ENCODE measurements at places on chromosomes 2 and 18.

DNA sequence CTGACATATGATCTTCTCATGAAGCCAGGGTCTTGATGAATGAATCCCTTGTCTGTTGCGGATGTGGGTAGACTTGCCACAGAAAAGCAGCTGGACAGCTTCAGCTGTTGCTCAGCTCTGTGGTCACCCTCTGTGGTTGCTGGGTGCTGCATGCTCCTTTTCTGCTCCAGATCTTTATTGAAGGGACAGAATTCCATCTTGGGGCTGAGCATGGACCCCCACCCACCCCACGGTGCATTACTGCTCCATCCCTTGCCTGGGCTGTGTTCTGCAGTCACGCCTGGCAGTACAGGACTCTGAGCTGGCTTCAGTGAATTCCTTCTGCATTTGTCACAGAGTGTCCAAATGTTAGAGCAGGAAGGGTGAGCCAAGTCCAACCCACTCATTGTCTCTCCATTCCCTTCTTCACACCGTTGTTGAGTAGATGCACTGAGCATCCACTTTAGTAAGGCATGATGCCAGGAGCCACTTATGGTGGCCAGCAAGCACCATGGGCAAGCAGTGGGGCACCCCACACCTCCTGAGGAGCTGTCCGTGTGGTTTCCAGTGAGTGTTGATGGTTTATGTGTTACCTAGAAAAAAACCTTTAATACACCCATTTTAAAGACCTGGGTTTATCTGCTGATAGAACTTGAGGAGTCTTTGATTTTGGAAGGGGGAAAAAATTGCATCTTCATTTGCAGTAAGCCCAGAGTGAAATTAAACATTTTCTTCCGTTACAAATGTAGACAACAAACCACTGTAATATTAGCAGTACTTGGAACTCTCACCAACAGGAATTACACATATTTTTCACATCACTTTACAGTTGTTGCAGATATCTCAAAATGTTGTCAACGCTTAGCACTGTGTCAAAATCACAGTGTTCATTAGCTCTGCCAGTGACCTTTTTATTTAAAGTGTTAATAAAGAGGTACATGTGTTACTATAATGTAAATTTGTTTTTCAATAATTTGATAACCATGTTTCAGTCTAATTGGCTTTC, 14.7 kb upstream of the ITGB6 start:
- no peak for DNase-seq

DNA sequence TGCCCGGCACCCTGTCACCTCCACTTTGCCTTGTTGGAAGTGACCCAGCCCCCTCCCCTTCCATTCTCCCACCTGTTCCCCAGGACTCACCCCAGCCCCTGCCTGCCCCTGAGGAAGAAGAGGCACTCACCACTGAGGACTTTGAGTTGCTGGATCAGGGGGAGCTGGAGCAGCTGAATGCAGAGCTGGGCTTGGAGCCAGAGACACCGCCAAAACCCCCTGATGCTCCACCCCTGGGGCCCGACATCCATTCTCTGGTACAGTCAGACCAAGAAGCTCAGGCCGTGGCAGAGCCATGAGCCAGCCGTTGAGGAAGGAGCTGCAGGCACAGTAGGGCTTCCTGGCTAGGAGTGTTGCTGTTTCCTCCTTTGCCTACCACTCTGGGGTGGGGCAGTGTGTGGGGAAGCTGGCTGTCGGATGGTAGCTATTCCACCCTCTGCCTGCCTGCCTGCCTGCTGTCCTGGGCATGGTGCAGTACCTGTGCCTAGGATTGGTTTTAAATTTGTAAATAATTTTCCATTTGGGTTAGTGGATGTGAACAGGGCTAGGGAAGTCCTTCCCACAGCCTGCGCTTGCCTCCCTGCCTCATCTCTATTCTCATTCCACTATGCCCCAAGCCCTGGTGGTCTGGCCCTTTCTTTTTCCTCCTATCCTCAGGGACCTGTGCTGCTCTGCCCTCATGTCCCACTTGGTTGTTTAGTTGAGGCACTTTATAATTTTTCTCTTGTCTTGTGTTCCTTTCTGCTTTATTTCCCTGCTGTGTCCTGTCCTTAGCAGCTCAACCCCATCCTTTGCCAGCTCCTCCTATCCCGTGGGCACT, 4.5 kb downstream of the RETREG2 start:
- no peak for DNase-seq

DNA sequence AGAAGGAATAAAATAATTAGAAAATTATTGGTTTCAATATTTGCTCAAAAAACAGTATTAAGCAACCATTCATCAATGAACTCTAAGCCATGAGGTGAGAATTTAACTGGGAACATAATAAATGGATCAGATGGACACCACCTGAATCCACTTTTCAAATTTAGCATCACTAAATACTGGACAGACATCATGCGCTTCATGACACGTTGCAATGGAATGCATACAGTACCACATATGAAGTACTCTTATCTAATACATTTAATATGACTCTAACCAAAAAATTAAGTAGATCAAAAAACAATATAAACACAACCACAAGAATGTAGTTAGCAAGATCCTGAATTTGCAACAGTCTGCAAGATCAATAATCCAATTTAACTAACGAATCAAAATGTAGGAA, 76.6 kb downstream of the COBLL1 start:
- DNase-seq = no peak

DNA sequence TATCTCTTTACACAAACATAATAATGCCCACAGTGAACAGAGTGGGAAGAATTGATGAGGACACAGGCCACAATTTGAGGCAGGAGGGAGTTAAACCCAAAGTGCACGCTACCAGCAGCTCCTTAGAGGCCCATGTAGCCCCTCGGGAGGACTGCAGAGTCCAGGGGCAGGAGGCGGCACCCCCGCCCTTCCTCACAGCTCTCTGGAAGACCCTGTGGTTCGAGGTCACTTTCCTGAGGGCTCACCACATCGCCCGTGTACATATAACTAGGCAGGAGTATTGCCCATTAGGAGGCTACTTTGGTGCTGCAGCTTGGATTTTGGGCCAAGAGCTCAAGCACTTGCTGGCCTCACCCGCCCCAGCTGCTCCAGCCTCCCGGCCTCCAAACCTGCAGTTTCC, 22.2 kb upstream of the CIDEA start:
- DNase-seq = no peak

GRCh38 chr2:202023198-202023903, 10.3 kb upstream of the FZD7 start:
- DNase-seq = no peak

- DNase-seq = no peak
Measured at GRCh38 chr2:134261398-134262131, 7.7 kb downstream of the MGAT5 start.

- DNase-seq = peak; percentile 25
Measured at GRCh38 chr2:157875641-157876065, 477 bp downstream of the ACVR1 start.

GRCh38 chr2:233098618-233099017, 38.5 kb downstream of the INPP5D start:
- DNase-seq = no peak

DNA sequence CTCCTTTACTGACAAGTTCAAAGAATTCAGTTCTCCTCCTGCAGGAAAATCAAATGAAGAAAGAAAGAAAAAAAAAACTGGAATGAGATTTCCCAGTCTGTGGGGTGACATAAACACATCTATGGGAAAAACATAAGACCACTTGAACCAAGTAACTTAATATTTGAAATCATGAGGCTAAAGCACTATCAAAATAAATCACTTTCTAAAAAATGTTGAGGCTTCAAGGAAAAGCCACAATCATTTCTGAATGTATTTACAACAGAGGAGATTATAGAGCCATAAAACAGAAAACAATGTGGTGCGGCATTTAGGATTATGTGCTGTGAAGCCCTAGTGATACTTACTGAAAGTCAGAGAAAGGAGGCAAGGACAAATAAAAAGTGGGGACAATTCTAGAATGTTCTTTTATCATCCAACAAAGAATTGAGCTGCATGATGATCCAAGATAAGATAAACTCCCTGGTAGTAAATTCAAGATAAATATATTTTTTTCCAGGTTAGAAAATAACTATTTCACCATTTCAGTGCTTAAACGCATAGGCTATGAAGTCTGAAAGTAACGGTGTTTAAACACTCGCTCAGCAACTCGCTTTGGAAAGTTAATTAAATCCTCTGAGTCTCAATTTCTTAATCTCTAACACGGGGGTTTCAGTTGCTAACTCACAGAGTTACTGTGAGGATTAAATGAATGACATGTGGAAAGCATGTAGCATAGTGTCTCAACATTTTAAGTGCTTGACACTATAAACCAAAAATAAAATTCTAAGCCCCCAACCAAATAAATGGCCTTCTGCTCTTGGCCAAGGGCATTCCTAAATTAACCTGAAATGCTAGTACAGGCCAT, 288.5 kb downstream of the AGPS start:
- DNase-seq = no peak

- DNase-seq = no peak
Measured at GRCh38 chr18:5173236-5173635, 23.8 kb downstream of the AKAIN1 start.

- DNase-seq = no peak
Measured at GRCh38 chr2:73385123-73385503, 523 bp upstream of the ALMS1 start.

GRCh38 chr18:46374850-46375249, 270.7 kb downstream of the HAUS1 start:
- no peak for DNase-seq

DNA sequence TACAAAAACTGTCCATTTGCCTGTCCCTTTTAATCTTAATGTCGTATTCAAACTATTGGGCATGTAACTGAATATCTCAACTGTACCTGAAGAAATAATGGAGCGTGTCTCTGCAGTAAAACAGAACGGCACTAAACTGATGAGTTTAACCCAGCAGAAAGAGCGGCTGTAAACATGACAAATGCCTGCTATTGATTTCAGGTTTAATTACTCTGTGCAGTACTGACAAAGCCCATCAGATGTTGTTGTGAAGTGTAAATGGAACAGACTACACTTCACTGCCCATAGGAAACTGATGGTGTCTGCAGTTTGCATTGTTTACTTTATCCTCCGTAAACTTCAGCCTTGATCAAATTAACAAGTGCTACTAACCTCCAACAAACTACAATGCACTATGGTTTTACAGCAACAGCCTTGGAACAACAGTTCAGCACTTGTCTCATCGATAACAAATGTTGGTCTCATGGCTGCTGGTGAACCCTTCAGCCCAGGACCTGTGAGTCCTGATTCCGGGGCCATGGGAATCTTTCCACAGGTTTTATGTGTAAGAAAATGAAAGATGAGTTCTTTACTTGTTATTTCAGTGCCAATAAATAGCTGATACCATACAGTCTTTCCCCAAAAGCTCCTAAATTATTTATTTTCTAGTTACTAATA, 316.5 kb downstream of the CCDC178 start:
- no peak for DNase-seq

DNA sequence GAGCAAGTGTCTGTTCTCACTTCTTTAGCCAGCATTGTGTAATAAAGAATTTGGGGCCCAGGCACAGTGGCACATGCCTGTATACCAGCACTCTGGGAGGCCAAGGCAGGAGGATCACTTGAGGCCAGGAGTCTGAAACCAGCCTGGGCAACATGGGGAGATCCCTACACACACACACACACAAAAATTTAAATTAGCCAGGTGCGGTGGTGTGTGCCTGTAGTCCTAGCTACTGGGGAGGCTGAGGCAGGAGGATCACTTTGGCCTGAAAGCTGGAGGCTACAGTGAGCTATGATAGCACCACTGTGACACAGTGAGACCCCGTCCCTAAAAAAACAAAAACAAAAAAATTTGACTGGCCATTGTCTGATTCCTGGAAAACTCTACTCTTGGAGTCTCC, 8.3 kb downstream of the REV1 start:
- no peak for DNase-seq

Data from stimulated activated CD8-positive, alpha-beta memory T cell treated with anti-CD3 and anti-CD28 coated beads, Interleukin-7, amount 100 ng/mL, for 1 hour (primary cell).